ENCODE measurements at places on chromosomes 3 and 15.
A peak's percentile ranks its signal among the peaks of the same experiment; 100 is the strongest.

GRCh38 chr15:73599934-73600333 is 33.3 kb downstream of the NPTN start:
- no peak for DNase-seq

DNA sequence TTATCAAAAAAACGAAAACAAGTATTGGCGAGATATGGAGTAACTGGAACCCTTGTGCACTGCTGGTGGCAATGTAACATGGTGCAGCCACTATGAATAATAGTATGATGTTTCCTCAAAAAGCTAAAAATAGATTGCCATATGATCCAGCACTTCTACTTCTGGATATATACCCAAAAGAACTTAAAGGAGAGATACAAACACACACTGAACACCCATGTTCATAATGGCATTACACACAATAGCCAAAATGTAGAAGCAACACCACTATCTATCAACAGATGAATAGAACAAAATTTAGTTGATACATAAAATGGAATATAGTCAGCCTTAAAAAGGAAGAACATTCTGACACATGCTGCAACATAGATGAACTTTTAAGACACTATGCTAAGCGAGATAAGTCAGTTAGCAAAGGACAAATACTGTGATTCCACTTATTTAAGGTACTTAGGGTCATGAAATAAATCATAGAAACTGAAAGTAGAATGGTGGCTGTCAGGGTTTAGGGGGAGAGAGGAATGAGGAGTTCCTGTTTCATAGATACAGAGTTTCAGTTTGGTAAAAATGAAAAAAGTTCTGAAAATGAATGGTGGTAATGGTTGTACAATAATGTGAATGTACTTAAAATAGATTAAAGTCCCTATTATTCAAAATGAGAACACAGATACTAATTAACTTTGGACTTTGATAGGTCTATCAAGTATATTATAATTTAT is 59.4 kb upstream of the IMPG2 start:
- peak; percentile 79 for DNase-seq

DNA sequence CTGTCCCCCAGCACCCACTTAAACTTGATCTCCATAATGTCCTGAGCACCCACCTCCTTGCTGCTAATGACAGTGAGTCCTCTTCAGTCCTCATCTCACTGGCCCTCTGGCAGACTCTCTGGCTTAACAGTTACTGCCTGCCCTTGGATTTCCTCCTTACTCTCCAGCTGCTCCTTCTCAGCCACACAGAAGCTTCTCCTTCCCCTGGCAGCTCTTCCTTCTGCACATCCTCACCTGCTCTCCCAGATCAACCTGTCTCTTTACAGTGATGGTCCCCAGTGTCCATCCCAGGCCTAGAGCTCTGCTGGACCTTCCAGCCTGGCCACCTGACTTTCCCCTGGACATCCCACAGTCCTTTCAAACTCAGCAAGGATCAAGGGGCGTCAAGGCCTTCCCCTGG is 47.4 kb upstream of the SMAD3 start:
- no peak for DNase-seq

- DNase-seq = peak; percentile 36
Observed at GRCh38 chr15:77944002-77944867, 133.3 kb downstream of the TBC1D2B start.

DNA sequence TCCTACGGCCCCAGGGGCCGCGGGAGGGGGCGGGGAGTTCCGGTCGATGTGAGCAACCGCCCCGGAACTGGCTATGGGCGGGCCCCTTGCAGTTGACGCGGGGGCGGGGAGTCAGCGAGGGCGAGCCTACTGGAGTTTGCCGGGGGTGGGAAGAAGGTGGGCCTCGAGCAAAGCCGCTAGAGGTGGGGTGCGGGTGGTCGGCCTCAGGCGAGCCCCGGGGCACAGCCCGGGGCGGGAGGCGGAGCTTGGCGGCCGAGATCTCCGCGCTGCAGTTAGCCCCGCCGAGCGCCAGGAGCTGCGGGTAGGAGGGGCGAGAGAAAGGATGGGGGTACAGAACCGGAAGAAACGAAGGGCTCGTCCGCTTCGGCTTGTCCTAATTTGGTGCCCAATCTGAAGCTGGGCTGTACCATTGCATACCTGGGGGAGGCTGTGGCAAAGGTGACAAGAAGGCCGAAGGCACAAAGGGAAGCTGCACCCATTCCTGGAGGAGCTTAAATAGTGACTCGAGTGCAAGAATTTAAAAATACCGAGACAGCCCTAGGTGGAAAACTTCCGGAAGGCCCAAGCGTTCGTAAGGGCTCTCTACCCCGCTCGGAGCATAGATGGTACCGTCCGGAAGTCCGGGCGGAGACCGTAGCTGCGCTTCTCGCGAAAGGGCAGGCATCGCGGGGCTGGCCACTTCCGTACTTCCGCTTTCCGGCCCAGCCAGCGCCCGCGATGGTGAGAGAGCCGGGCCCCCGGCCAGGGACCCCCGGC is at the start of the genes ARPC4 and TADA3:
Gene ARPC4, plus strand, starts transcription at position 678 of the 756 bp plus-strand sequence. Its CDS starts 40 bp downstream, at position 718.
Gene TADA3, minus strand, starts transcription at position 69 of the 756 bp plus-strand sequence. CDS start 1,007 bp downstream, outside the sequence.
- peak; percentile 93 for DNase-seq

DNA sequence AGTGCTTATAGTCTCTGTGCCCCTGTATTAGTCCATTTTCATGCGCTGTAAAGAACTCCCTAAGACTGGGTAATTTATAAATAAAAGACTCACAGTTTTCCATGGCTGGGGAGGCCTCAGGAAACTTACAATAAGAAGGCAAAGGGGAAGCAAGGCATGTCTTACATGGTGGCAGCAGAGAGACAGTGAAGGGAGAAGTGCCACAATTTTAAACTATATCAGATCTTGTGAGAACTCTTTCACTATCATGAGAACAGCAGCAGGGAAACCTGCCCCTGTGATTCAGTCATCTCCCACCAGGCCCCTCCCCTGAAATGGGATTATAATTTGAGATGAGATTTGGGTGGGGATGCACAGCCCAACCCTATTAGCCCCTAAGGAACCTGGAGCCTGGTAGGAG is 243.2 kb downstream of the EDEM1 start:
- no peak for DNase-seq
